ENCODE measurements at places on chromosomes 6 and 20. TPM values are rescaled to one million over a fixed set of nuclear protein-coding genes. Genes with fewer than 3 reads are reported as not detected.

Gene GPR63
- 18.2 TPM for total RNA-seq

Gene B3GAT2
- 0.71 TPM for total RNA-seq

Gene METTL24
- 4.5 TPM for total RNA-seq

Gene SLCO4A1
- total RNA-seq = 0.88 TPM

Gene TRIM39
- total RNA-seq = 21.2 TPM

Gene EPB41L2
- 39.8 TPM for total RNA-seq
